Stimulated activated CD4-positive, alpha-beta T cell treated with anti-CD3 and anti-CD28 coated beads, Interleukin-4, amount 100 ng/mL, for 48 hours (primary cell): ENCODE measurements at places on chromosomes 6 and 20.

DNA sequence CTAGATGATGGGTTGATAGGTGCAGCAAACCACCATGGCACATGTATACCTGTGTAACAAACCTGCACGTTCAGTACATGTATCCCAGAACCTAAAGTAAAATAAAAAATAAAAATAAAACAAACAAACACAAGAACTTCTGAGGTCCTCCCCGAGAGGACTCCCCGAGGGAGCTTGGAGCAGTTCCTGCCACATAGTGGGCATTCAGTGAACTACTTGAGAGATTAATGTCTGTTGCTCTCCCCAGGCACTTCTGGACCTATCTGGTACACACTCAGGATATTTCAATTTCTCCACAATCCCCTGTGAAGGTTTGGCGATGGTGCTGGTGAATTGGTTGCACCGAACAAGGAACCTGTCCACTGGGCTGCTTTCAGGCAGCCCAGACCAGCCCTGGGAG lies 311.2 kb downstream of the ESR1 start:
- no peak for DNase-seq

GRCh38 chr6:83185096-83185495 lies 8.0 kb downstream of the PGM3 start:
- DNase-seq: no peak

GRCh38 chr6:101489456-101489855 lies 95.9 kb downstream of the GRIK2 start:
- no peak for DNase-seq

DNA sequence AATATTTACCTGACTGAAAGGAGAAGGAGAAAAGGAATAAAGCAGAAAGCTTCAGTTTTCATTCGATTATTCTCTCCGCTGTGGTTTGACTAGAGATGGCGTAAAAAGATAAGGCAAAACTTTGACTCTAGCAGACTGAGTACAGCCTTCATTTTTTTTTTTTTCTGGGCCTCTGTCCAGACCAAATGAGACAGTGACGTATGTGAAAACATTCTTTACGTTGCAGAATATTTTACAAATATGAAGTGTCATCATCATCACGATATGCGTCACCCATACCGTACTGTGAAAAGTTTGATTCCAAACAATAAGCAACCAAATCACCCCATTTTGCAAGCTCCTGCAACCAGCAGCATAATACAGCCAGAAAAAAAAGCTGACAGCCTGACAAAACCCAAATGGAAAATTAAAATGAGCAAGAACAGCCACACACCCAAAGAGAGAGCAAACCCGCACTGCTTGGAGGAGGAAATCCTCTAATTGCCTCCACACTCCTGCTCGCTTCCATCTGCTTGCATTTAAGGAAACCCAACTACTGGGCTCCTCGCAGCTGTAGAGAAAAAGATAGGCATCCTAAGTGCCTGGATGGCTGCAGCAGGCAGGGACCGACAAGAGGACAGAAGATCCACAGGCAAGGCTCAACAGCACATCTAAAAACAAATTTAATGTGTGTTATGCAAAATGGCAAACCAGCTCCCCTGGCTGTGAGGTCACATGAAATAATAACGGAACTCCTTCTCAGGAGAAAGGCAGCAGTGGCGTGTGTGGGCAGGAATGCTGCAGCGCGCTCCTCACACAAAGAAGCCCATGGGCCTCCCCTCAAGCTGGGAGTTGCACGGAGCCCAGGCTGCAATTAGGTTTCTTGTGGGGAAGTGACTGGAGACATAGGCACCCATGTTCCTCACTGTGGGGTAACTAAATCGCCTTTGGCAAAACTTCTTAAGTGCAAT lies 113.1 kb downstream of the FYN start:
- DNase-seq: no peak

DNA sequence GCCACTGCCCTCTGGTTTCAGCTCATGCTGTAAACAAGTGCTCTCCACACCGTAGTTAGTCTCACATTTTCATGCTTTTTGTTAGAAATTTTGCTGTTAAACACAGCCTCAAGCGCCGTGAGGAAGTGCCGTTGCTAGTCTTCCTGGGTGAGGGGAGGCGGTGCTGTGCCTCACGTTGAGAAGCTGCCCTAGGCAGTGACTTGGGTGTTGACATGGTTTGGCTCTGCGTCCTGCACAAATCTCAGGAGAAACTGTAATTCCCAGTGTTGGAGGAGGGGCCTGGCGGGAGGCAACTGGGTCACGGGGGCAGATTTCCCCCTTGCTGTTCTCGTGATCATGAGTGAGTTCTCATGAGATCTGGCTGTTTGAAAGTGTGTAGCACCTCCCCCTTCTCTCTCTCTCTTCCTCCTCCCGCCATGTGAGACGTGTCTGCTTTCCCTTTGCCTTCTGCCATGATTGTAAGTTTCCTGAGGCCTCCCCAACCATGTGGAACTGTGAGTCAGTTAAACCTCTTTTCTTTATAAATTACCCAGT lies 95.8 kb downstream of the ERMARD start:
- no peak for DNase-seq

DNA sequence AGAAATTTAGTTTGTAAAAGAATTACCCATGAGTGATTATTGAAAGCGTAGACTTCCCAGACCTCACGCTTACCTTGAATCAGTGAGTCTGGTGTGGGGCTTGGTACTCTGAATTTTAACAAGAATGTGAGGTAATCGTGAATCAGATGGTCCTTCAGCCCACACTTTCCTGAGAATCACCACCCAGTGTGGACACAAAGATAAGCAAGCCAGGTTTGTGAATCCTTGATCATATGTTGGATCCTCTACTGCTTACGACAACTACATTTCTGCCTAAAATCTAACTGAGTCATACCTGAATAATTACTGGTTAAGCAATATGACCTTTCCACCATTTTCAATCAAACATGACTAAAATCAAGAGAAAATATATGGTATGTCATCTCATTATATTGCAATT lies 589.3 kb downstream of the TFAP2A start:
- DNase-seq: no peak

- DNase-seq: no peak
Measured at GRCh38 chr6:2630891-2631571, 119.7 kb downstream of the MYLK4 start.

GRCh38 chr6:138785079-138785478 lies 10.8 kb upstream of the ECT2L start:
- no peak for DNase-seq

DNA sequence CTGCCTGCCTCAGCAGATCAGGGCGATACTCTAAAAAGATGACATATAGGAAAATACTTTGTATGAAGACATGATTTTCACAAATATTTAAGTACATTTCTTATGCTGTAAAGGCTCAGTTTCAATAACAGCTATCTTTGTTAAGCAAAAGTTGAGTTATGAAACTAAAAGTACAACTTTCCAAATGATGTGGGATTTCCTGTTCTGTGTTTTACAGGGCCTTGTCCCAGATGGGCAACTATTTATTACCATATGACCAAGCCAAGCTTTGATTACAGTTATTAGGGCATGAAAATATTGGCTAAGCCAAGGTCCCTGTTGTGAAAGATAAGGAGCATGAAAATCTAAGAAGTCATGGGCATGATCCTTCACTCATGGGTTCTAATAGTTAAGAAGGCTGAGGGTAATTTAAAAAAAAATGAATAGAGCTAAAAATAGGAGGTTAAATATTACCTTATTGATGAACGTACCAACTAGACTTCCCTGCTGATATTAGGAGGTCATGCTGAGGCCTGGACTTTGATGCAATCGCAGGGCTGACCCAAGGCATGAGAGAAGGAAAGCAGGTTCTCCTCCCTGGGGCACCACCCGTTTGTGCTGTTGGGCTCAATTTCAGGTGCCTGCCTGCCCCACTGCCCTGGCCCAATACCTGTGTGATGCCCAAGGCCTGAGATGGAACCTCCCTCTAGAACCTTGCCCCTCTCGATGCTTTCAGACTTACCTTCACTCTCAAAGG lies 294.4 kb upstream of the PRDM1 start:
- DNase-seq: no peak
